CD8-positive, alpha-beta memory T cell (primary cell): ENCODE measurements at places on chromosomes 2 and 18. TPM values are rescaled to one million over a fixed set of nuclear protein-coding genes. Genes with fewer than 3 reads are reported as not detected.

CD207 gene
- polyA plus RNA-seq: not detected

DNA sequence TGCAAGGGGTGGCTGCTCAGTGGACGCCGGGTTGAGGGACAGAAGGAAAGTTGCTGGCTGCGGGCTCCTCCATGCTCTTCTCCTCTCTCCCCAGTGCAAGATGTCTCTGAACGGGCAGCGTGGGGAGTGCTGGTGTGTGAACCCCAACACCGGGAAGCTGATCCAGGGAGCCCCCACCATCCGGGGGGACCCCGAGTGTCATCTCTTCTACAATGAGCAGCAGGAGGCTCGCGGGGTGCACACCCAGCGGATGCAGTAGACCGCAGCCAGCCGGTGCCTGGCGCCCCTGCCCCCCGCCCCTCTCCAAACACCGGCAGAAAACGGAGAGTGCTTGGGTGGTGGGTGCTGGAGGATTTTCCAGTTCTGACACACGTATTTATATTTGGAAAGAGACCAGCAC, 30.6 kb downstream of the IGFBP2 start:
- peak; percentile 17 for DNase-seq

TTC32 gene
- 24.2 TPM for polyA plus RNA-seq

GRCh38 chr2:126849054-126849453, 49.6 kb upstream of the TEX51 start:
- DNase-seq: no peak

FOXI3 gene
- polyA plus RNA-seq: not detected

KCNS3 gene
- polyA plus RNA-seq: not detected

DNA sequence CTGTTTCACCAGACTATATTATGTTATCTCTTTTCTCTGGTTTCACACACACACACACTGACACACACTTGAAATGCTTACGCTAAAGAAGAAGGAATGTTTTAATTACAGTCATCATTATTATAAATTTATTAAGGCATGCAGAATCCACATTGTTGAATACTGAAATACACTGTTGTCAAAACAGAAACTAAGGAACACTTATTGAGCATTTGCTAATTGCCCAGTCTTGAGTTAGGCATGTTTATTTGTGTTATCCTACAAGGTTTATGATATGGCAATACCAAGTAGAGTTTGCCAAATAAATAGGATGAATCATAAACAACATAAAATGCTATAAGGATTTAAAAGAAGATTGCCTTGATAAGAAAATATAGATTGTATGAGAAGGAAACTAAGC, 917.0 kb upstream of the PIK3C3 start:
- no peak for DNase-seq

NTSR2 gene
- not detected for polyA plus RNA-seq

DNA sequence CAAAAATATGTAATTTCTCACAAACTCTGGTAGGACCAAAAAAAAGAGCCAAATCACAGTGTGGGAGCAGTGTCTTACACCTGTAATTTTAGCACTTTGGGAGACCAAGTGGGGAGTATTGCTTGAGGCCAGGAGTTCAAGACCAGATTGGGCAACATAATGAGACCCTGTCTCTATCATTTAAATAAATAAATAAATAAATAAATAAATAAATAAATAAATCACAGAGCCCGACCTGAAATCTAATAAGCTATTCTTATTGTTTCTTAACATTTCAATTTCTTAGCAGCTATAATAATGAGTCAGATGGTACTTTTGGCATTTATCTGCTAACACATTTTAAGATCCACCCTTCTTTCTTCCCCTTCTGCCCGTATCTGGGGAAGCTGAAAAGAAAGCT, 1229.6 kb downstream of the SUCLG1 start:
- DNase-seq: no peak

DNA sequence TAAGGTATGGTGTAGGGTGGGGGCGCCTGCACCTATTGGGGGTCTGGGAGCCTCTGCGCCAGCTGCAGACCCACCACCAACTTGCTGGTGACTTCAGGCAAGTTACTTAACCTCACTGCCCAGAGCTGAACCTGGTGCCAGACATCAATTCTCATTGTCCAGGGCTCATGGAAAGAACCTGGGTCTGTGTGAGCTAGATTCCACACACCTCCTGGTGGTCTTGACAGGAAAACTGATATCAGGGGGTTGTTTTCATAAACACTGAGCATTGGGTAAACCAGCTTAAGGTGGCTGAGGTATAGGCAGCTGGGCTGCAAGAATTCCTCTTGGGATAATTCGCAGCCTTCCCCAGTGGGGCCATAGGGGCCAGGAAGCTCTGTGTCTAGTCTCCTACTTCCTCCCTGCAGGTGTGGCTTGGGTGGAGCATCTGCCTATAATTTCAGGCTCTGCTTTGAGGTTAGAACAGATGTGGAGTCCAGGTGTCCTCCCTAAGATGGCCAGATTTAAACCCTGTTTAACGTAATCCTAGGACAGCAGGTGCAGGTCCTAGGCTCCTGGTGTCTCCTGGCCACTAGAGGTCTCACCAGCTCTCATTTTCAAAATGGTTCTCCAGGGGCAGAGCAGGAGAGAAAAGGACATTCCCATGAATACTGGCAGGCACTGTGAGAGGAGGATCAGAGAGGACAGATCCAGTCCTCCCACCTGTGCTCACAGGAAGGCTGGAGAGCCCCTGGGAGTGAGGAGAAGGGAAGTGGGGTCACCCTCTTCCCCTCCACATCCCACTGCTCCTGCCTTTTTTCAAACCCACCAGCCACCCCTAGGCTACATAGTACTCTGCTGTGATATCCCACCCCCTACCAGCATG, 100.4 kb upstream of the SMAD2 start:
- DNase-seq: no peak

- DNase-seq: no peak
These were observed 406.0 kb downstream of the TGIF1 start for GRCh38 chr18:3855966-3856365.

DNA sequence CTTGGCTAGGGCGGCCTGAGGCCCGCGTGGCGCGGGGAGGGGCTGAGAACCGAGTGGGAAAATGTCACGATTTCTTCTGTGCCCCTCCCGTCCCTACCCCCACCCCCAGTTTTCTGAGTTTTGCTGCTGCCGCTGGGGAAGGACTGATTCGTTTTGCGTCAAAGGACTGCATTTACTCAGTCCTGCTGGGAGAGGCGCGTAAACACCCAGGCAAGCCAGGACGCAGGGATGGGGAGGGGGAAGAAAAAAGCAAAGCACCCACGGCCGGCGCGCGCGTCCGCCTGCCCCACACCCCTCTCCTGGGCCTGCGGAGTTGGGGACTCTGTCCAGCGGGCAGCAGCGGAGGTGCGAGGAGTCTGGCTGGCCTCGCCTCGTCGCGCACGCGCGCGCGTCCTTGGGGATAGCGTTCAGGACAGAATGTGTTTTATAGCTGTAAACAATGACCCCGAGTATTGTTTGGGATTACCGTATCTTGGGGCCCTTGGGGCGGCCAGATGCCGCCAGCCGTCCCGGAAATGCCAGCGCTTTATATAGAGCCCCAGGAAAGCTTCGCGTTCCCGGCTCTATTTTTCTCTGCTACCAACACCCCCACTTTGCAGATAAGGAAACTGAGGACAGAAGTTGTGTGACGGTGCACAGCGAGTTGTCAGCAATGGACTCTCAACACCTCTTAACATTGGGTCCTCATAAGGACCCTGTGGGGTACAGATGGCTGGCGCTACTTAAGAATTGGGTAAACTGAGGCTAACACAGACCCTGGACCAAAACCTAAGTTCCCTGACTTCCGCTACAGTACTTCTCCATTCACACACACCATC, 1.7 kb upstream of the FOSL2 start:
- no peak for DNase-seq

DNA sequence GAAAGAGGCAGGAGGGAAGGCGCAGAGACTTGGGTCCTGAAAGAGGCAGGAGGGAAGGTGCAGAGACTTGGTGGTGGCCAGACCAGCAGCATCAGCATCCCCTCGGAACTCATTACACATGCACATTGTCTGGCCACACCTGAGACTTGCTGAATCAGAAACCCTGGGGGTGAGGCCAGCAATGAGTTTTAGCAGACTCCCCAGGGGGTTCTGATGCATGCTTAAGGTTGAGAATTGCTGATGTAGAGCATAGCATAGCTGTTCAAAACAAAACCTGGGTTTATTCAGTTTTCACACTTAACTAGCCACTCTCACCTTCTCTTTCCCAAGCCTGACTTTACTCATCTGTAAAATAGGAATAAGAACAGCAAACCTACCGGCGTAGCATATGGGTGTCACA, 122.9 kb downstream of the MRO start:
- no peak for DNase-seq

- no peak for DNase-seq
These were observed 4.1 kb upstream of the LPIN1 start for GRCh38 chr2:11742317-11742701.

TM4SF20 gene
- not detected for polyA plus RNA-seq

CKAP2L gene
- not detected for polyA plus RNA-seq

DNA sequence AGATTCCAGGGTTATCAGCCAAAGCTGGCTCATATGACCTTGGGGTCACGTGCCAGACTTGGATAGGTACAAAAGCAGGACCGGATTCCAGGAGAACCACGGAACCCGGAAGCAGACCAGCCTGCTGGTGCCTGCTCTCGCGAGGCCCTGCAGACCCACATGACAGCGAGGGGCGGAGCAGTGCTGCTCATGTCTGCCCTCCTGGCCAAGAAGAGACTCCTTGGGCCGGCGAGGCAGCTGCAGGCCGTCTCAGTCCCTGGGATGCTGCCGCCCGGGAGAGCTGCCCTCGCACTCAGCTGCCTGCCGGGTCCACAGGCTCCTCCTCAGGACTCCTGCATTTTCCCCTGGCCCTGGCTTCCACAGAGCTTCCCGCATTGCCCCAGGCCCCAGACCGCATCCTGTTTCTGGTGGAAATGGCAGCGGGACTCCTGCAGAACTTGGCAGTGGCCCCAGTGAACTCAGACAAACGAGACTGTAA, 739.5 kb downstream of the SOCS6 start:
- no peak for DNase-seq

GRCh38 chr2:96985181-96985945, 1.0 kb downstream of the FAM178B start:
- DNase-seq: no peak

MALL gene
- polyA plus RNA-seq: 0.38 TPM

- no peak for DNase-seq
These were observed 621.9 kb downstream of the RNF144A start for GRCh38 chr2:7539077-7539476.

- no peak for DNase-seq
These were observed 53.1 kb downstream of the RHBDD1 start for GRCh38 chr2:226888971-226889370.

CNGA3 gene
- not detected for polyA plus RNA-seq

GRCh38 chr18:24934258-24934932, 417.6 kb downstream of the ZNF521 start:
- DNase-seq: no peak

- no peak for DNase-seq
These were observed 40.7 kb downstream of the ONECUT2 start for GRCh38 chr18:57475903-57476302.

CPLX4 gene
- polyA plus RNA-seq: not detected

ITGA4 gene
- 212 TPM for polyA plus RNA-seq

DNA sequence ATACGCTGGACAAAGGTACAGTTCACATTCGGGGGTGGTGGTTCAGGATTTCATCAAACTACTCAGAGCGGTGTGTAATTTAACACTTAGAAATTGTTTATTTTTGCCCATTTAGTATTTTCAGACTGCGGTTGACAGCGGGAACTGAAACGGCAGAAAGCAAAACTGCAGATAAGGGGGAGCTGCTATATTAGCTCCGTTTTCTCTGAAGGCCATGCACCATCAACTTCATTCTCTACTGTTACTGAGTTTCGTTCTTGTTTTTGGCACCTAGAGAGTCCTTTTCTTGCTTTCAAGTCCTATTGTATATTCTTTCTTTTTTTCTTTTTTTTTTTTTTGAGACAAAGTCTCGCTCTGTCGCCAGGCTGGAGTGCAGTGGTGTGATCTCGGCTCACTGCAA, 121.5 kb upstream of the SP3 start:
- no peak for DNase-seq

ALKAL2 gene
- not detected for polyA plus RNA-seq

DNA sequence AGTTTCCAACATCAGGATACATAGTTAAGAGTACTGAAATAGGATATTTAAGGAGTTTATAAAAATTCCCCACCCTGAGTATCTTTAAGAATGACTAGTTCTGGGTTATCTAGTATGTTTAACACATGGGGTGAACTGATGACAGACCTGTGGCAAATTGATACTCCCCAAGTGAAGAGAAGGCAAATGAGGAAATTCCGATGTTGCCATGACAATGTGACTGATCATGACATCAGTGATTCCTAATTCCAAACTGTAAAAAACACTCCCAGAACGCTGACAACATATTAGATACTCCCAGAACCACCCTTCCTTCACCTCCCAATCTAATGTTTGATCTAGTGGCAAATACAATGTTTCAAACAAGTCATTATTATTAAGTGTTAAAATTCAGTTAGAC, 77.6 kb downstream of the RBMS1 start:
- no peak for DNase-seq

- DNase-seq: no peak
These were observed 308.4 kb downstream of the ZNF804A start for GRCh38 chr2:184906709-184907108.

GRCh38 chr2:598058-598802, 79.0 kb downstream of the TMEM18 start:
- no peak for DNase-seq

- no peak for DNase-seq
These were observed 165.5 kb upstream of the CRIM1 start for GRCh38 chr2:36190097-36190496.

DNA sequence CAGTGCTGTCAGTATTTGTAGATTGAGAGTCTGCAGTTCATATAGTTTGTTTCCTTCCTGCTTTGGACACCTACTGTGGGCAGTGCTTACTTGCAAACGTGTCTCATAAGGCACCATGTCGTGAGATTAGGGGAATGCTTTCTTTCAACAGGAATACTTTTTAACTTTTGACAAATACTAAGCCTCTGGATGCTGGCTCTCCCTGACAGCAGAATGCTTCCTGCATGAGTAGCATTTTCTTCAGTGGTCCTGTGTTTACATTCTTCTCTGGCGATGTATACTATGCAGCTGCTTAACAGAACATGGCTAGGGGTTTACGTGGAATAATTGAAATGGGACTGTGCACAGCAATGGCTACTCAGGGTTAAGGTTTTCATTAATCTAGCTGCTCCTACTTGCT, 807.5 kb downstream of the MBD2 start:
- no peak for DNase-seq

DNA sequence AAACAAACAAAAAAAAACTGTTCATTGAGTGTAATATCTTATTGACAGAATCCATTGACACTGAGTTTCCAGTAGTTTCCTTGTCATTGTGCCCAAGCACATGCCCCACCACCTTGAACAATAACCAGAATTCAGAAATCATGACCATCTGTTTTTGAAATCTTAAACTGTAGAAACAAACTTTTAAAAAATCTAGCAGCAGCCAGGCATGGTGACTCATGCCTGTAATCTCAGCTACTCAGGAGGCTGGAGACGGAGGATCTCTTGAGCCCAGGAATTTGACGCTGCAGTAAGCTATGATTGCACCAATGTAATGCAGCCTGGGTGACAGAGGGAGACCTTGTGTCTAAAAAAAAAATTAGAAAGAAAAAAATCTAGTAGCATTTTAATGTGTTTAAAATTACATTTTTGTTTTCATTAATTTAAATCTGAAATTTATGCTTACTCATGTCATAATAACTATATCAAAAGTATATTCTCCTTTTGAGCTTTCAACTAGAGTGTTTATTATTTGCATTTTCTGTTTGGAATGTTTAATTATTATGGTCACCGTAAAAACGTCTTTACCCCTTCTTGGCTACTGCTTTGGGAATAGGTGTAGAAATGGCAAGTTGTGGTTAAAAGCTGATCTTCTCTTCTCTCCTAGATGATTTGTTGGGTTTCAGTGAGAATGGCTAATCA, 25.2 kb upstream of the STON1 start:
- no peak for DNase-seq
